ENCODE measurements at places on chromosomes 1 and 21.

- no peak for DNase-seq
Observed at GRCh38 chr1:14514739-14515138, 83.7 kb upstream of the KAZN start.

GRCh38 chr1:208432346-208432745, 188.2 kb upstream of the PLXNA2 start:
- no peak for DNase-seq

DNA sequence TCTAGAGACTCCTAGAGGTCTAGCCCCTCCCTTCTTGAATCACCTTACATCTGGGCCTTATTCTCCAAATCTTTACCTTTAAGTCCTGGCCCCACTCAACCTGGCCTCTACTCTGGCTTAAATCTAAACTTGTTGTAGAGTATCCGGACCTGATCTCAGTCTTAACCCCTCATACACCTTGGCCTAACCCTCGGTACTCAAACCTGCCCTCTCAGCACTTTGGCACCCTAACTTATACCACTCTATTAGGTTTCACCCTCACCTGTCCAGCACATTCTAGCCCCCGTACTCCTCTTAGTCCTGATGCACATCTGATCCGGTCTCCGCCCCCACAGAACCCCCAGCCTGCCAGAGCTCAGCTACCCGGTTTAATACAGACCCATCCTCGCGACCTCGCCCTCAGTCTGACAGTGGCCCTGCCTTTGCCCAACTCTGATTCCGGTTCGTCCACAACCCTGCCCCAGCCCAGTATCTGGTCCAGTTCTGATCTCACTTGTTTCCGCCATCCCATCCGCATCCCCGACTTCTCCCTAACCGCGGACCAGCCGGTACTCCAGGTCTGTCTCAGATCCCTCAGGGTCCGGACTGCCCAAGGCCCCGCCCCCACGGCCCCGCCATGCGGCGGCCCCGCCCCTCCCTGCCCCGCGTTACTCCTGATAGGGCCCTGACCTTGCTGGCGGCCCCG, 1.5 kb downstream of the TRIM62 start:
- no peak for DNase-seq

GRCh38 chr1:94418664-94419655, 771 bp downstream of the ABCD3 start:
- DNase-seq, result no peak

All from NCI-H1092 (cell line).